ENCODE measurements at places on chromosomes 2 and 18.

GRCh38 chr18:45775241-45775676 lies 50.2 kb upstream of the SIGLEC15 start:
- DNase-seq, result peak; percentile 12

DNA sequence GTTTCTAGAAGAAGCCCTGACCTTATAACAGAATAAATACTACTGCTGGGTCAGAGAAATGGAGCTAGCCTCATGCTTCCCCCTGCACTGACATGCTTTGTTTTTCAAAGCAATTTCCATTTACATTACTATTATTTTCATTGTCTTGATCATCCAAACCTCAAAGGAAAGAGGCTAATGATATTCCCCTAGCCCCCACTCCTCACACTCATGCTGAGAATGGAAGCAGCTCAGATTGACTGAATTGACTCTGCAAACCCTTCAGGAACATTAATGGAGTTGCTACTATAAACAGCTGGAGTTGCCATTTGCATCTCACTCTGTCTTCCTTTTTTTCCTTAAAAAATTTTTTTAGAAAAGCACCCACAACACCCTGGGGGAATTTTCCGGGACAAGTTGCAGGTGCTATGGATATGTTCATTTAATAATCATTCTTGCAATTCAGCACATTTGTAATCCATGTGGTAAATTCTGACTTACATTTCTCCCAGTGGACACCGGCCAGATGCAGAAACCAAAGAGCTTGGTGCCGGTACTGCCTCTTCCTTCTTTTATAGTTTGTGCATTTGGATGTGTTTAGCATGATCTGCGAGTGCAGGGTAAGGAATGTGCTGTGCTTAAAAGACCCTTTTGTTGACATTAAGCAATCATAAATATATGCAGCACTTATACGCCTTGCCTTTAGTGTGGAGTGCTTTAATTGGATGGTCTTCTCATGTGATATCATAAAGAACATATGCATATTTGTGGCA lies 103.3 kb upstream of the OSR1 start:
- no peak for DNase-seq

- no peak for DNase-seq
Measured at GRCh38 chr2:67510745-67511144, 113.6 kb downstream of the ETAA1 start.

DNA sequence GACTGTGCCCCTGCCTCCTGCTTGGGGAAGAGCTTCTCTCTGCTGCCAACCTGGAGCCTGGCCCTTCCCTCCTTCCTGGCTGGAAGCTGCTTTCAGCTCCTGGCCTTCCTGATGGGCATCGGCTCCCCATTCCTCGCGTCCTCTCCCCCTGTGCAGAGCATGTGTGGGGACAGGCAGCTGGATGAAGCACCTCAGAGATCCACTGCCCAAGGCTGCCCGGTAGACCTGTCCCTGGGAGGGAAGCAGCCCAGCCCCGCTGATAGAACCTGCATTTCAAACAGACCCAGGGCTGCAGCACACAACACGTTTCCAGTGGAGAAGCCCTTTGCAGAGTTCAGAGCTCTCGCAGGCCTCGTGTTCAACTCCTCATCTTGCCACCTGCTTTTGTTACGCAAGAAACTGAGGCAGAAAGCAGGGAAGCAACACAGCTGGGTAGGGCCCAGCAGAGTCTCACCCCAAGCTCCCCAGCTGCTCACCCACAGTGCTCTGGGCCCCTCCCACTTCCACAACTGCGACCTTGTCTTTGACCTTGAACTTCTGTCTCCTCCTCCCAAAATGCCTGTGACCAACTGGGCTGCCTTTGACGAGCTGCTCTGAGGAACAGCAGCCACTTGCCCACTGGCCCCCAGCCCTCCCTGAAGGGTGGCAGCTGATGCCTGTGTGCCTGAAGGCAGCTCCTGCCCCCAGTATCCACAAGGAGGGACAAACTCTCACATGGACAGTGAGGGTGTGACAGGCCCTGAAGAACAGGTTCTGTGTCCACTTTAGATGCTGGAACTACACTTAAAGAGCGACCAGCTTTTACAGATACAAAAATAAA lies 65.5 kb downstream of the PARD6G start:
- DNase-seq, result no peak

GRCh38 chr2:3433339-3433699 lies 53.8 kb downstream of the TRAPPC12 start:
- DNase-seq, result no peak

DNA sequence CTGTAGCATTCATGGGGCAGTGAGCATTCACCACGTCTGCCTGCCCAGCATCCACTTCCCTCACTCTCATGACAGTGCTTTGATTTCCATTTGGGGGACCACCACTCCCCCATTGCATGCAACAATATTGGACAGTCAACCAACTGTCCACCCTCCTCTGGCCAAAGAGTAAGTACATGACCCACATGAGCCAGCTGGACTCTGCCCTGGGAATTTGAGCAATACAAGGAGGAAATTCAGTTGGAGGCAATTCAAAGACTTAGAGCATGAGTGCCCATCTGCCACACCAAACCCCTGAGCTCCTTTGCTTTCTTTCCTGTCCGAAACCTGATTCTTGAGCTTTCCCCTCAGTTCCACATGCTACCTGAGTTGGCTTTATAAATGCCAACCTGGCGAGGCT lies 41.7 kb upstream of the PNO1 start:
- no peak for DNase-seq

Measured in naive thymus-derived CD8-positive, alpha-beta T cell (primary cell).